NCI-H187 (cell line): ENCODE measurements at places on chromosomes 6 and 20.
A peak's percentile ranks its signal among the peaks of the same experiment; 100 is the strongest.

DNA sequence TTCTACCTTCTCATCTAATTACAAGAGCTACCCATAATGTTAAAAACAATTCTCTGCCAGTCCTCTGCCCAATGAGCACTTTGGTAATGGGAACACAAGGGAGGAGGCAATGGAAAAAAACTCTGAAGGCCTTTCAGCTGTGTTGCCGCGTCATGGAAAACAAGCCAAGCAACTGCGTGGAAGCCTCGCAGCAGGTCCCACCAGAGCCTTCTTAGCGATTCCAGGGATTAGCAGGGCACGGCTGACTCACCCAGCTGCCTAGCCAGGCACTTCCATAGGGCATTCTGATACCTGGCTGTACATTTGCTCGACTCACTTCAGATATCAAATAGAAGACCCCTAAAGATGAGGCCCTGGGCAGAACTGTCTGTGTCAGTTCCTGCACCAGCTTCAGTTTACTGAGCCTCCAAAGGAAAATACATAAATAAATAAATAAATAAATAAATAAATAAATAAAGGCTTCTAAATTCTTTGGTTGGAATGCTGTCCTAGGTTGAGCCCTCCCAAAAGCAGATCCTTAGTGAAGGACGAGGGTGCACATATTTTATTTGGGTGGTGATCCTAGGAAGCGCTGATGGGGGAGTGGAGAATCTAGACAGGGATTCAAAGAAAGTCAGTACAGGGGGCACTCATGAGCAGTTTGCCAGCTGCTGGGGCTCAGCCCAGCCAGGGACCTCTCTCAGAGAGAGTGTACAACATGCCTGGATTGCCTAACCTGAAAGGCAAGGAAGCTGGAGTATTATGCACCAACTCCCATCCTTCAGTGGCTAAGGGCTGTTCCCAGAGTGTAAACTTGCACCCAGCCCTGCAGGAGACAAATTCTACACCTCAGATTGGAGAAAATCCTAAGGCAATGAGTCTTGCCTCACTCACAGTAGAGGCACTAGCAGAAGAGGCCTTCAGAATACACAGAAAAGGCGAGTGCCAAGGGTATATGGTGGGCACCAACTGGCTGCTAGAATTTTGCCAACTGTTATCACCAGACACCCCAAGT, 18.2 kb downstream of the SNAP25 start:
- no peak for DNase-seq

GRCh38 chr20:17083738-17084137, 143.1 kb upstream of the PCSK2 start:
- DNase-seq: no peak

GRCh38 chr20:32139947-32140346, 30.4 kb downstream of the TM9SF4 start:
- peak; percentile 12 for DNase-seq

GRCh38 chr6:156189195-156189594, 588.0 kb upstream of the ARID1B start:
- no peak for DNase-seq

DNA sequence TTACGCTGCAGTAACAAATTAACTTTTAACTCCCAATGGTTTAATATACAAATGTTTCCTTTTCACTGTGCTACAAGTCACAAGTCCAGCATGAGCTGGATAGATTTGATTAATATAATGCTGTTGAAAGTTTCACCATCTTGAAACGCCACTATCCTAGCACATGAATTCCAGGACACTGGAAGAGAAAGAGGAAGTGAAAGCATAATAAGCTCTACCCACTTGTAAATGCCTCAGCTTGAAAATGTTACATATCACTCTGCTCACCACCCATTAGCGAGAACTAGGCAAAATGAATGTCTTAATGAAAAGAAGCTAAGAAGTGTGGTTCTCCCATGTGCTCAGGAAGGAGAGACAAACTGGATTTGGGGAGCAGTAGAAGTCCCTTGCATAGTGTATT, 46.9 kb downstream of the PCSK2 start:
- DNase-seq: no peak

DNA sequence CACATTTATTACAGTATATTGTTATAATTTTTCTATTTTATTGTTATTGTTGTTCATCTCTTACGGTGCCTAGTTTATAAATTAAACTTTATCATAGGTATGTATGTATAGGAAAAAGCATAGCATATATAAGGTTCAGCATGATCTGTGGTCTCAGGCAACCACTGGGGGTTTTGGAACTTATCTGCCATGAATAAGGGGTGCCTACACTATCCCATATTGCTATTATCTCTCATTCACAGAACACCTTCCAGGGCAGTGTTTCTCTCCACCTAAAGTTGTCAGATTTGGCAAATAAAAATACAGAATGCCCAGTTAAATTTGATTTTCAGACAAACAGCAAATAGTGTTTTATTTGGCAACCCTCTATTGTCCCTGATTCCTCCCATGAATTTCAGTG, 35.5 kb upstream of the FAM184A start:
- DNase-seq: no peak

DNA sequence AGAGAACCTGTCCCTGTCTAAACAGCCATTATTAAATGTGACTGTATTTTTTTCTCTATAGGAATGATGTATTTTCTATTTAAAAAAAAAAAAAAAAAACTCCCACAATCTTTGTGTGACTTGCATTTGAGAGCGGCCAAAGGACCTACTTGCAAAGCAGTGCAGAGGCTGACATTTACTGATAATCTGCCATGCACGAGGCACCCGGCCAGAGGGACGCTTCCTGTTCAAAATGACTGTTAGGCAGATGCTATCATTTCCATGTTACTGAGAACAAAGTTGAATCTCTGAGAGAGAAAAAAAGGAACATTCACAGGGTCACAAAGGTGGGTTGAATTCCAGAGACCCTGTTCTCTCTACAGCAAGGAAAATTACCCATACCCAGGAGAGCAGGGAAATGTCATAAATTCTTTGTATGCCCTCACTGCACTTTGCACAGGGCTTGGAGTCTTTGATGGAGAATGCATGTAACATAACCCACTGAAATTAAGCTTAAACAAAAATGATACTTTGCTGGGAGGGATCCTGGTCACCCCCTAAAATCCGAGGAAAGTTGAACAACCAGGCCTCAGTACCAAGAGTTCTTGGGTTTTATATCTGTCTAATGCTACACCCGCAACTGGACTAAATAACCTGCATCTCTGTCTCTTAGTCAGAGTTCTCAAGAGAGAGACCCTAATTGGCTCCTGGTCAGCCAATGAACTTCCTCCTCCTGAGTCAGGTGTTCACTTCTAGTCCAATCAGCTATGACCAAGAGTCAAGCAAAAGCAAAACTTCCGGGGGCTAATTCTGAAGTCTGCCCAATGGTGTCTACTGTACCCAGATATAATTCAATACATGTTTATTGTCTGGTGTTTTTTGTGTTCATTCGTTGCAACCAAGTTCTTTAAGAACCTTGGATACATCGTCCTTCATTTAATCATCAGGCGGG, 61.2 kb downstream of the GCLC start:
- no peak for DNase-seq
